Fibroblast of the conjunctiva (primary cell): ENCODE measurements at places on chromosomes 11 and 22.

DNA sequence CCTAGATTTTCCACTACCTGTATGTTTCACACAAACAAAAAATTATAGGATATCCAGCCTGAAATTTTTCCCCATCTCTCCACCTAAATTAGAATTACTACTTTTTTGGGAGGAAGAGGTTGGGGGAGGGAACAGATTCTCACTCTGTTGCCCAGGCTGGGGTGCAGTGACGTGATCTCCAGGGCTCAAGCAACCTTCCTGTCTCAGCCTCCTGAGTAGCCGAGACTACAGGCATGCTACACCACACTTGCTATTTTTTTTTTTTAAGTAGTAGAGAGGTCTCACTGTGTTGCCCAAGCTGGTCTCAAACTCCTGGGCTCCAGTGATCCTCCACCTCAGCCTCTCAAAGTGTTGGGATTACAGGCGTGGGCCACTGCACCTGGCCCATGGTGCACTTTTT, 9.5 kb downstream of the JAML start:
- no peak for DNase-seq

- no peak for DNase-seq
These were observed 85.2 kb upstream of the IGLL5 start for GRCh38 chr22:22802339-22802970.

- DNase-seq: peak; percentile 86
These were observed 134.6 kb upstream of the TEAD1 start for GRCh38 chr11:12539572-12539971.

DNA sequence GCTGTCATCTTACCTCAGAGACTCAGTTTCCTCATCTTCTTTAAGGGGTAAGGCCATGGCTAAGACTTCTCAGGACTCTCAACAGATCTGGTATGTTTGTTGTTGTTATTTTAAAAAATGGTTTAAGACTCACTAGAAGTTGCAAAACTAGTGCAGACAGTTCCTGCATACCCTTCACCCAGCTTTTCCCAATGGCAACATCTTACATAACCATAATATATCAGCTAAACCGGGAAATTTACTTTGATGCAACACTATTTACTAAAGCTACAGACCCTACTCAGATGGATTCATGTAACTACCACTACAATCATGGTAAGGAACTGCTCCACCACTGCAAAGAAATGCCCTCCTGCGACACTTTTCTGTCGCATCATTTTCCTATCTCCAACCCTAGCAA, 20.4 kb downstream of the LGR4 start:
- DNase-seq: no peak
